Esophagus squamous epithelium (tissue), 5 donors: ENCODE measurements at places on chromosomes 12 and 14. TPM values are rescaled to one million over a fixed set of nuclear protein-coding genes. Genes with fewer than 3 reads are reported as not detected.

DNA sequence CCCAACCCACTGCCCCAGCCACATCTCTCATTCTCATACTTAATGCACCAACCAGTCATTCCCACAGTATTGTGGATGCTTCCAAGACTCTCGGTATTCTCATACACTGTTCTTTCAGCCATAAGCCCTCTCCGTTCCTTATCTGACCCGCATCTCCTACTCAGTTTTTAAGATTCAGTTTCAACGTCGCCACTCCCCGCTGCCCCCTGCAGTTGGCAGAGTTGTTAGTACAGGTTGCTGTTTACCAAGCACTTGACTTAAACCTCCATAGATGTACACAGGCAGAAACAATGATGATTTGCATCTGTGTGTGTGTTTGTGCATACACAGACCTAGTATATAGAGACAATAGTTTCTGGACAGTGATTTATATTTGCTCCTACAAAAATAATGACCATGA is 40.2 kb downstream of the PAH start:
- no peak for DNase-seq

DNA sequence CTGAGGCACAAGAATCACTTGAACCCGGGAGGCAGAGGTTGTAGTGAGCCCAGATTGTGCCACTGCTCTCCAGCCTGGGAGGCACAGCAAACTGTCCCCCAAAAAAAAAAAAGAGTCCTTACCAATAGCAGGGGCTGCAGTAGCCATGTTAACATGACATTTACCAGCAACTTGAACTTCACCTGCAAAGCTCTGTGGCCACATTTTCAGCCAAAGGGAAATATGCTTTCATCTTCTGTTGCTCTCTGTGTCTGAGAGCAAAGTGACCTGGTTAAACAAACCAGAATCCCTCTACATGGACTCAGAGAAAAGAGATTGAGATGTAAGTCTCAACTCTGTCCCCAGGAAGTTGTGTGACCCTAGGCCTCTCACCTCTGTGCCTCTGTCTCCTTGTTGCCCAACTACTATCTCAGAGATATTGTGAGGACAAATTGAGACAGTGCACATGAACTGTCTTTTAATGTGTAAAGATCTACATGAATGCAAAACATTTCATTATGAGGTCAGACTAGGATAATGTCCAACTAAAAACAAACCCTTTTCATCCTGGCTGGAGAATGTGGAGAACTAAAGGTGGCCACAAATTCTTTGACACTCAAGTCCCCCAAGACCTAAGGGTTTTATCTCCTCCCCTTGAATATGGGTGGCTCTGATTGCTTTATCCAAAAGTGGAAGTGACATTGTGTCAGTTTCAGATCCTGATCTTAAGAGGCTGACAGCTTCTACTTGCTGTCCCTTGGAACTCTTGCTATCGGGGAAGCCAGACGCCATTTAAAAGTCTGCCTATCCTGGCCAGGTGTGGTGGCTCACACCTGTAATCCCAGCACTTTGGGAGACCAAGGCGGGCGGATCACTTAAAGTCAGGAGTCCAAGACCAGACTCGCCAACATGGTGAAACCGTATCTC is 24.7 kb upstream of the P2RX4 start:
- DNase-seq, result no peak

- DNase-seq, result no peak
Measured at GRCh38 chr14:92506231-92506630, 7.3 kb upstream of the RIN3 start.

DNA sequence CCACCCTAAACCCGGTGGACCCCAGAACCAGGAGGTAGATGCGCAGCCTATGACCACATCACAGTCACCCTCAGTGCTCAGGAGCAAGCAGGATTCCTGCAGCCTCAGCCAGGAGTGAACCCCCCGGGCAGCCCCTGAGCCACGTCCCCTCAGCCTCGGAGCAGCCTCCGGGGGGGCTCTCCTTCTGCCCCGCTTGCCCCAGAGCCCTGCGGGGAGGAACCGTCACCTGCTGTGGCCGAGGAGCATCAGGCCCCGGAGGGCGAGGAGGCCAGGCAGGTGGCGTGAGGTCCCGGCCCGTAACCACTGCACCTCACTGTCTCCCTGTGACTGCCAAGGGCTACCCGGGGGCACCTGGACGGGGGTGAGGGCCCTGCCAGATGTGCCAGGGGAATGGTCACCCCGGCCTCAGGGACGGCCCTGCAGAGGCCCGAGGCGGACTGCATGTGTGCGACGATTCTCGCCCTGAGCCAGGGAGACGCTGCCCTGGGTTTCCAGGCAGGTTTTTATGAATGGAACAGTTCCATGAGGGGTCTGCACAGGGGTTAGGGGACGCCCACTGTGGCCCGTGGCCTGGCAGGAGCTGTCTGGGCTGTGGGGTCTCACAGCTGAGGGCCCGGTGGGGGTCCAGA is 58.6 kb downstream of the FBRSL1 start:
- DNase-seq, result no peak

DNA sequence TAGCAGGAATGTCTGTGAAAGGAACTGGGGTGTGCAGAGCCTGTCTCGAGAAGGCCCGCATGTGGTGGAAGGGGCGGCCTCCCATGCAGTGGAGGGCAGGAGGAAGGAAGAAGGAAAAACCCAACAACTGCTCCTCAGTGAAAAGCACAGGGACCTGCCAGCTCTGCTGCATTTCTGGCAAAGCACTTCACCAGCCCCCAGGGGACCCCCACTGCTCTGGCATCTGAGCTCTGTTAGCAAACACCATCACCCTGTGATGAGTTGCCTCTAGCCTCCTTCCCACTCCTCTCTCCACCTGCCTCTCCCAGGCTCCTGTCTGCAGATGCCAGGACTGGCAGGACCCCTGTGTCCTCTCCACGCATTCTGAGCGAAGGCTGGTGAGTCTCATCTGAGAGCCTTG is 69.0 kb upstream of the DDX11 start:
- DNase-seq, result no peak

GRCh38 chr14:94864387-94865195 is 94.7 kb upstream of the GSC start:
- no peak for DNase-seq

- DNase-seq, result no peak
Measured at GRCh38 chr14:103086771-103087342, 2.8 kb downstream of the LBHD2 start.

- no peak for DNase-seq
Measured at GRCh38 chr14:69460093-69460701, 24.3 kb upstream of the PLEKHD1 start.

DNA sequence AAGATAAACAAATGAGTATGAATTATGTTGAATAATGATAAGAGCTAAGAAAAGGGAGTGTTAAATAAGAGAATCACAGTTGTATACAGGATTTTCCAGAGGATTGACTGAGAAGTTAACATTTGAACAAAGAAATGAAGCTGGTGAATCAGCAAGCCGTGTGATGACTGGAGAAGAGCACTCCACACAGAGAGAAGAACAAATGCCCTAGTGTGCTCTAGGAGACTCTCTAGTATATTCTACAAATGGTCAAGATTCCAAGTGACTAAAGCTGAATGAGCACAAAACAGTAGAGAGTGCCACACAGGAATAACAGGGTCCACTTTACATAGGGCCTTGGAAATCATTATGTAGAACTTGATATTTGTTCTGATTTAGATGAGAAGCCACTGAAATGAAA is 587.1 kb upstream of the ATXN7L3B start:
- DNase-seq, result no peak

PAH gene
- total RNA-seq, result not detected

- no peak for DNase-seq
Measured at GRCh38 chr14:31726337-31726736, 165.1 kb downstream of the NUBPL start.

DNA sequence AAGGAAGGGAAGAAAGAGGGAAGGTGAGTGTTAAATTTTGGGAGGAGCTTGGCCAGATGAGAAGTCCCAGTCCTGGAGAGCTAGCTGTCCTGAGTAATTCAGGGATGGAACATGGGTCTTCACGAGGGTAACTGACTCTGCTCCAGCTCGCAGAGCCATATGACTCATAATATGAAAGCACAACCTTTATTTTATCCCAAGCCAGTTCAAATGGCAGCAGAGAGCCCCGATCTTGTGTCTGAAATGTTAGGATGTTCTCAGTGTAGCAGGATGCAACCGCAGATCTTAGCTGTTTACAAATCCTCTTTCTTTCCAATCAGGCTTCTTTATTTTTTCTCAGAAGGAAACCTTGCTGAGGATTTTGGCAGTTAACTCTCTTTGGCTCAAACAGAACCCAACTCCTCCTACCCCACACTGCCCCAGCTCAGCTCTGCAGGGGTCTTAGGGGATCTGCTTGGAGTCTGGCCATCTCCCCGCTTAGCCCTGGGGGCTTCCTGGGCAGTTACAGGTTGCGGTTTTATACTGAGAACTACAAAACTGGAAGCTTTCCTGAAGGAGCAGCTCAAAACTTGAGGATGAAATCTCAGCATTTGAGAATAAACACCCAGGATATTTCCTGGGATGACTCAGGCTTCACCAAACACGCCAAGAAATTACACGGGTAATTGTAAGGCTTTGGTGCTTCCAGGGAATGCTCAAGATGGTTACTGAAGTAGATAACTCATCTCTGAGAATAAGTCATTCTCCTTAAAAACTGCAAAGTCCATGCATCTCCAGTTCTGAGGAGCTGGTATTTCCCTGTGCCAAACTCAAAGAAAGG is 92.5 kb downstream of the VCPKMT start:
- no peak for DNase-seq

DNA sequence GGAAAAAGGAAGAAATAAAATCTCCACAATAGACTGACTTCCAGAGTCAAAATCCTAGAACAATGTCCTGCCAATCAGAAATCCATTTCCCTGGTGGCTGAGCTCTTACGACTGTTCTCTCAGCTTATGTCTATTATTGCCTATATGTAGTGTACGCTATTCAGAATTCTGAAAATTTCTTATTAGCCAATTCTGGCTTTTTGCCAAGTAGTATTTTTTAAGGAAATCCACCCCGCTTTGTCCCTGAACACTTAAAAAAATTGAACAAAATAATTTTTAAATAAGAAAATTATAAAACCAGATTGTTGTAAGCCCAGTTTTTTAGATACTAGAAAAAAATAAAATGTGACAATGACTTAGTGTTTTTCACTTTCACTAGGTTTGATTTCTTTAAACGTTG is 143.0 kb downstream of the KCNA5 start:
- no peak for DNase-seq

GRCh38 chr12:120944645-120945217 is 33.6 kb upstream of the HNF1A start:
- no peak for DNase-seq

- DNase-seq, result no peak
Measured at GRCh38 chr12:52209321-52209720, 17.5 kb upstream of the KRT80 start.

- no peak for DNase-seq
Measured at GRCh38 chr14:68460541-68460940, 332.3 kb downstream of the ZFP36L1 start.

DNA sequence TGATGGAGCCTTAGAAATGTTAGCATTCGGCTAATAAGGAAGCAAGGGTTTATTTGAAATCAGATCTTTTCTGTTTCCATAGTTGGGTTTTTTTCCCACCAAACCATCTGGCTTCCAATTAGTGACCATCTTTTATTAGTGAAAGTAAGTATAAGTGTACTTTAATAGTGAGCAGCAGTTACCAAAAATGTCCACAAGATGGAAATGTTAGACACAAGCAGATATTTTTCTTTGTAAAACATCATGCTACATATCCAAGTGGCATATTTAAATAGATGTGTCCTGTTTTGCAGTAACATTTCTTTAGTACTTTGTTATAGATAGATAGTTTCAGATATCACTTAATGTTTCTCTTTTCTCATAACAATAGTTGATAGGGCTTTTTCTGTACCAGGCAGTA is 28.8 kb downstream of the YEATS4 start:
- DNase-seq, result no peak

MYL2 gene
- not detected for total RNA-seq

GRCh38 chr14:92539875-92540274 is 26.3 kb downstream of the RIN3 start:
- no peak for DNase-seq
